ENCODE measurements at places on chromosomes 6 and 20.

- no peak for DNase-seq
These were observed 814.4 kb downstream of the TENT5A start for GRCh38 chr6:80938131-80938530.

GRCh38 chr20:18092890-18093289 is 35.2 kb upstream of the OVOL2 start:
- DNase-seq = no peak

GRCh38 chr20:36526521-36527011 is 14.8 kb upstream of the MYL9 start:
- DNase-seq = no peak

DNA sequence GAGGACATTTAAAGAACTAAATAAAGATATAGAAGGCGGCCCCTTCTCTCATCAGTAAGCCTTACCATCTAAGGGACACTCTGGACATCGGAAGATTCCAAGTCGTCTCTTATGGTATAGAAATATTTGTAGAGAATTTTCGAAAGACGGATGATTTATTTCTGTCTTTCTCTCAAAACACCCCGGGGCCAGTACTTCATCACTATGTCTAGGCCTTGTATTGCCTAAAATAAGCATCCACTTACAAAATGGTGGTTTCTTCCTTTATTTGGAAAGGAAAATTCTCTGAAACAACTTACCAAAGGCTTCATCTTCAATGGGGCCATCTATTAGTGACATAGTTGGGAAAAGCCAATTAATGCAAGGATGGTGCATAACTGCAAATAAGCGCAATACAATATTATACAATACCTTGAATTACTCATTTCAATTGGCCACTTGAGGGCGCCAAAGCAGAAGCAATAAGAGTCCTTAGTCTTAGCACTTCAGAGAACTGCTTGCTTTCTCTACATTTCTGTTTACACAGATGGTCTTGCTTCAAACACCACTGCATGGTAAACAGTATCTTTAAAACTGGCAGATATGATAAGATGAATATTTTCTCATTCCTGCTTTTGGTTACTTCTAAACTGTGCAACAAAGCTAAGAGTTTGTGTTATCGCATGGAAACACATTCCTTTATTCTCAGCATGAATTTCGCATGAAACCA is 113.2 kb downstream of the VIP start:
- DNase-seq = peak; percentile 33

DNA sequence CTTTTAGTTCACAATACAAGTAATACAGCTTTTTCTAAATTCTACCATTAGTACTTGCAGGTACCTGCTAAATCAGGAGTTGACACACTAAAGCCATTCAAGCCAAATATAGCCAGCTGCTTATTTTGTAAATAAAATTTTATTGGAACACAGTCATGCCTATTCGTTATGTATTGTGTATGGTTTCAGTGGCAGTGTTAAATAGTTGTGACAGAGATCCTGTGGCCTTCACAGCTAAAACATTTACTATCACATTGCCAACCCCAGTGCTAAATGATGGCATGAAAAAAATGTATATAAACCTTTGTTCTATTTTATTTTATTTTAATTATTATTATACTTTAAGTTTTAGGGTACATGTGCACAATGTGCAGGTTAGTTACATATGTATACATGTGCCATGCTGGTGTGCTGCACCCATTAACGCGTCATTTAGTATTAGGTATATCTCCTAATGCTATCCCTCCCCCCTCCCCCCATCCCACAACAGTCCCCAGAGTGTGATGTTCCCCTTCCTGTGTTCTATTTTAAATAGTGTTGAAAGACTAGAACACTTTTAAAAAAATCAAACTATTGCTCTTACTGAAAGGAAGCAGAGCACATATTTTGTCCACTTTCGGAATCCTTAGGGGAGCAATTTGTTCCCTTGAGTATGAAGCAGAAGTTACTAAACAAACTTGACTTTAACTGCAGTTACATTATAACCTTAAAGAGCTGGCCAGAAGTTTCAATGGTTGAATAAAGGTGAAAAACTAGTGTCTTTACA is 115.7 kb downstream of the PRIM2 start:
- DNase-seq = no peak

- no peak for DNase-seq
These were observed 45.2 kb downstream of the DPPA5 start for GRCh38 chr6:73308712-73309534.

DNA sequence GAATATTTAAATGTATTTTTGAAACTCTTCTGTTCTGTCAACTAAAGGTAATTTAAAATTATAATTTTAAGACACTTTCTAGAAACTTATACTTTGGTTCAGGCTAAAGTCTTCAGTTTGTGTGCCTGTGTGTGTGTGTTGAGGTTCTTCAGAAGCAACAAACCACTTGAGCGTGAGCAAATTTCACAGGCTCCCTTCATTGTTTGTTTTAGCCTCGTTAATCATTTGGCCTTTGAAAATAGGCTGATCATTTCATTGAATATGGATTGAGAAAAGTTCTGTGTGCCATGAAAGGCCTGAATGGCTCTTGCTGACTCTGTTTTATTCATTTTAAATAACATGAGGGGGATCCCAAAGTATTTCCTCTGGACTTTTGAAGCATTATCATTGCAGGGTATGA is 420.1 kb downstream of the CDKAL1 start:
- DNase-seq = no peak

DNA sequence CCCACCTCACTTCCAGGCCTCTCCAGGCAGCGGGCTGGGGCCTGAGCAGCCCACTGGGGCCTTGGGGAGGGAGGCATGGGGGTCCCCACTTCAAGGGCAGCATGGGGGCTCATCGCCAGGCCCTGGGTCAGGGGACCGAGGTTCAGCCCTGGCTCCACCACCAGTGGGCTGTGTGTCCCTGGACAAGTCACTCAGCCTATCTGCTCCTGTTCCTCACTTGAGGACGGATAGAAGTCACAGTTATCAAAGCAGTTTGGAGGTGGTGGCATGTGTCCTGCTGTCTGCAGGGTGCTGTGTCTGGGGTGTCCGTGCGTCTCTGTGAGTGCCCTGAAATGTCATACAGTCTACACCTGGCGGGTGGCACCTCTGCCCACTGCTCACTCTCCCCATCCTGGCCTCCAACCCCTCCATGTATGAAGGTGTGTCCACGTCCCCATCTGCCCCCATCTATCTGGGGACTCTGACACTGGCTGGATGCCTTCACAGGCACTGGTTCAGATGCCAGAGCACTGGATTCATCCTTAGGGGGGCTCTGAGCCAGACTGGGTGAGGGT is 3.6 kb downstream of the EEF1A2 start:
- DNase-seq = no peak

DNA sequence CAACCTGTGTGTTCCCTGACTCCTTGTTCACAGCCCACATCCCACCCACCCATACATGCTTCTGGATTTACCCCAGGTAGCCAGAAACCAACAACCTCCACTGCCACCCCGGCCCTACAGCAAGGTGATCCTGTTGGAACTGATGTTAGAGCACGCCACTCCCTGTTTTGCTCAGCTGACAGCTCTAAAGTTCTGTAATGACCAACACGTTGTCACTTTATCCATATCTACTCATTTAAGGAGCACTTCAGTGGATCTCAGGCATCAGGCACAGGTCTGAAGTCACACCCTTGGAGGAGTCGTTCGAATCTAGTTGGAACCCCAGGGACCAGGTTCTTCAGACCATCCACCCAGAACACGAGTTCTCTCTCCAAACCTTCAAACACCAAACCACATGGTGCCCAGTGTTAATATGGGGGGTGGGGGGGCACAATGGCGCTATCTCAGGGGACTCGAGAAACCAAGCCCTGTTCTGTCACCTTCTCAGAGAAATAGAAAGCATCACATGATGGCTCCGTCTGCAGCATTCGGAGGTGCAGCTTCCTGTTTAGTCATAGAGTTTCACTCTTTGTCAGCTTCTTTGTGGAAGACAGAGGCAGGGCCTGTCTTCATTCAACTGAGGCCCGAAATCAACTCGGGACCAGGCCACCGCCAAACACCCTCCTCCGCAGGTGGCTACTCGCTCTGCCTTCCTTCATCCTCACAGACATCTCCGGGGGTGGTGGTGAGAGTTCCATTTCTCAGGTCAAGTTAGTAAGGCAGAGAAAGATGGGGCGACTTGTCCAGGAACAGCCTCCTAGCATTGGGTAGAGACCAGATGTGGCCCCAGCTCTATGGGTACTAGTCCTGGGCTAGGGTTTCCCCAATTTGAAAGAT is 142.2 kb downstream of the NFATC2 start:
- peak; percentile 46 for DNase-seq

GRCh38 chr20:21273755-21274386 is 29.3 kb upstream of the XRN2 start:
- DNase-seq = no peak
